ENCODE measurements at places on chromosomes 16 and 17.

- no peak for DNase-seq
These were observed 94.5 kb downstream of the METRNL start for GRCh38 chr17:83173914-83174361.

GRCh38 chr16:8619671-8620370 lies 1.7 kb upstream of the METTL22 start:
- no peak for DNase-seq

DNA sequence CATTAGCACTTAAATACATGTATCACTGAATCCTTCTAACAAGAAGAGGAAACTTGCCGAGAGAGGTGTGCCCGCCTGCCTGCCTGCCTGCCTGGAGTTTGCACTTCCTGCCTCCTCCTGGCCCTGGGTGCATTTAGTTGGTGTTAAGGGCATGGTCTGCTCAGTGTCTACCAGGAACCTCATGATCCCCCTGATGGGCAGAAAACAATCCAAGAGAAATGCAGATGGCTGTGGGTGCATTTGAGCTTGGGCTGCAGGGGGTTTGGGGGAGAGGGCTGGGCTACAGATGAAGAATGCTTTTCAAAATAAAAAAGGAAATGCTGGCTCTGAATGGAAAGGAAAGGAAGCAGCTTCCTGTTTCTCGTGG lies 10.1 kb downstream of the KSR1 start:
- DNase-seq = peak; percentile 42

DNA sequence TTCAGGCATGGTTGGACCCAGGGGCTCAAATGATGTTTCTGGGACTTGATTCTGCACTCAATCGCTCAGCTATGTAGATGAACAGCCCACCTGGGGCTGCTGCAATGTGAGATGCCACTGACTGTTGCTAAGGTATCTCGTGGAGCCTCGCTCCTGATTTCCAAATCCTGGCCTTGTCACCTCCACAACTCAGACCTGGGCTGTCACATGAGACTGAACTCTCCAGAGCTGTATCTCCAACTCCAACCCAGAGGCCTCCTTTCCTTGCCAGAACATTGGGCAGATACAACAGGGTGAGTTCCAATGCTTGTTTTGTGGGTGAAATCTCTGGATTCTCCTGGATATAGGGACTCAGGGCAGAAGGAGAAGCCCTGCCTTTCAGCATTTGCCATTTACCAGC lies 79.5 kb downstream of the GNAO1 start:
- no peak for DNase-seq

DNA sequence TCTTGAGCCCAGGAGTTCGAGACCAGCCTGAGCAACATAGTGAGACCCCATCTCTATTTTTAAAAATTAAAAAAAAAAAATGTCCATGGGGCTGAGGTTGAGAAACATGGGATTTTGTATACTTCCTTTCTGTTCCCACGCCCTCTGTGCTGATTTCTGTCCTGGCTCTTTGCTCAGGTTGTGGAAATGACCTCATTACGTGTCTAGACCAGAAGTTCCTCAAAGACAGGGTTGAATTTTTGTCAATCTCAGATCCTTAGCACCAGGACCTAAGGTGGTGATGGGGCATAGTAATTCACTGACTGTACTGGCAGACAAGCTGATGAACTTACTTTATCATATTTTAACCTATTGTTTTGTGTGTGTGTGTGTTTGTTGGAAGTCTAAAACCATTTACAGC lies 11.2 kb upstream of the HNF1B start:
- no peak for DNase-seq

- DNase-seq = no peak
These were observed 24.3 kb upstream of the GSE1 start for GRCh38 chr16:85588562-85589503.

GRCh38 chr17:7849751-7850504 lies 4.9 kb upstream of the TMEM88 start:
- no peak for DNase-seq

DNA sequence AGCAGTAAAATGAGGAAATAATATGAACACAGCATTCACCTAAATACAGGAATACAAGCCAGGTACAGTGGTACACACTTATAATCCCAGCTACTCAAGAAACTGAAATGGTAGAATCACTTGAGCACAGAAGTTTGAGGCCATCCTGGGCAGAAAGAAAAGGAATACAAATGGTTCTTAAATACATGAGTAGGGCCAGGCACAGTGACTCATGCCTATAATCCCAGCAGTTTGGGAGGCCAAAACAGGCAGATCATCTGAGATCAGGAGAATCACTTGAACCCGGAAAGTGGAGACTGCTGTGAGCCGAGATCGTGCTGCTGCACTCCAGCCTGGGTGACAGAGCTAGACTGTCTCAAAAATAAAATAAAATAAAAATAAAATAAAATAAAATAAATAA lies 23.0 kb upstream of the SMG8 start:
- DNase-seq = no peak

DNA sequence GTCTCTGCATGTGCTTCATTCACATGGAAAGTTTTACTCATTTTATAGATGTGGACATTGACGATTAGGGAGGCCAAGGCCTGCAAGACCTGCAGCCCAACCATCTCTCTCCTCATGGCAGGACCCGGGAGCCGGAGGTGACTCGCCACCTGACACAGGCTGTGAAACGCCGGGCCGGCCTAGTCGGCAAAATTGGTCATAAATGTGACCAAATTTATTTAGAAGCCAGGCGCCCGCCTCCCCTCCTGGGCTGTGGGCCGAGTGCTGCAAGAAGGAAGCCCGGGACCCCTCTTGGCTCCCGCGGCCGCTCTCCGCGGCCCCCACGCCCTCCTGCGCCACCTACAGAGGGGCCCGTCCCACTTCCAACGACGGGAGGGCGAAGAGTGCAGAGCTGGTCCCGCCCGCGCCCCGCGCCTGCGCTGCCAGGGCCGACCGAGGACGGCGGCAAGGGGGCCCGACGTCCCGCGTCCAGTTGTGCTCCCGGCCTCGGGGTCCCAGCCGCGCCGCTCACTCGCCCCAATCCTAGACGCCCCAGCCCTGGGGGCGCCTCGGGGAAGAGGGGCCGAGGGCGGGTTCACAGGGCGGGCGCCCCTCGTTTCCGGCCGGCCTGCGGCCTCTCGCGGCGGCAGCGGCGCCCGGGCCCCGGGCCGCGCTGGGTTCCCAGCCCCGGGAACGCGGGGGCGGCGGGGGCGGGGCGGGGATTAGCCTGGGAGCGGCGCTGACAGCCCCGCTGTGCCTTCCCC lies 47.5 kb downstream of the WNT3 start:
- peak; percentile 51 for DNase-seq

DNA sequence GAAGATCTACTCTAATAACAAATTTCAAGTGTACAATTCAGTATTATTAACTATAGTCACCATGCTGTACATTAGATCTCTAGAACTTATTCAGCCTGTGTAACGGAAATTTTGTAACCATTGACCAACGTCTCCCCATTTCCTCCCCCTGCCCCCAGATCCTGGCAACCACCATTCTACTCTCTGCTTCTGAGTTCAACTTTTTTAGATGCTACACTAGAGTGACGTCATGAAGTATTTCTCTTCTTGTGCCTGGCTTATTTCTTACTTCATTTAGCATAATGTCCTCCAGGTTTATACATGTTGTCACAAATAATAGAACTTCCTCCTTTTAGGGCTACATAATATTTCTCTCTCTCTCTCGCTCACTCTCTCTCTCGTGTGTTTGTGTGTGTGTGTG lies 157.5 kb downstream of the ANKFN1 start:
- no peak for DNase-seq

- DNase-seq = no peak
These were observed 3.0 kb downstream of the SOX15 start for GRCh38 chr17:7586673-7587419.

DNA sequence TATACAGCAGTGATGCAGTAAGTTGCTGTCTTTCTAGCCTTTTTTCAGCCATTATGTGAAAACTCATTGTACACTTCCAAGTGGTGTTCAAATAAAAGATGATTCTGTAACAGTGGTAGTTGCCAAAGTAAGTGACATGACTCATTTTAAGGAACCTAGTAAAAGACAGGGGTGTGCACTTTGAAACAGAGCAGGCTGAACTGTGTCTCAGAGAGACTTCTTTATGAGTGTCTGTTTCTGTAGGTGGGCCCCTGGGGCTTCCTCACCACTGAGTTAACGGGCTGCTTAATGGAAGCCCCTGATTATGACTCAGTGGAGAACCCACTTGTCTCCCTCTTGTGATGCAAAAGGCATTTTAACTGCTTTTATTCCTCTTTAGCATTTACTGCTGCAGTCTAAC lies 147.3 kb downstream of the PCTP start:
- no peak for DNase-seq

GRCh38 chr16:25051406-25052150 lies 36.4 kb upstream of the ARHGAP17 start:
- DNase-seq = peak; percentile 57

- no peak for DNase-seq
These were observed 20.9 kb downstream of the CMIP start for GRCh38 chr16:81465375-81465943.

GRCh38 chr16:86300746-86301481 lies 209.4 kb upstream of the FOXF1 start:
- DNase-seq = no peak

DNA sequence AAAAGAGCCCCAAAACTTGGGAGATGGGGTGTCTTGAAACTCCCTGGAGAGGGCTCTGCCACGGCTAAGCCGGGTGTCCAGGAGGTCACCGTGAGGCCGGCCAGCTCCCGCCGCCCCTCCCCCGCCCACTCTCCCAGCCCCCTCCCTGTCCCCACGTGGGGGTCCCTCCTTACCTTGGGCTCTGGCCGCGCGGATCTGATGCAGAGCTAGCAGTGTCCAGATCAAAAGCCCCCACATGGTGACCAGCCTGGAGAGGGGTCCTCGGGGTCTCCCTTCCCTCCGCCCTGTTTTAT lies 447 bp downstream of the SDK2 start:
- DNase-seq = no peak

DNA sequence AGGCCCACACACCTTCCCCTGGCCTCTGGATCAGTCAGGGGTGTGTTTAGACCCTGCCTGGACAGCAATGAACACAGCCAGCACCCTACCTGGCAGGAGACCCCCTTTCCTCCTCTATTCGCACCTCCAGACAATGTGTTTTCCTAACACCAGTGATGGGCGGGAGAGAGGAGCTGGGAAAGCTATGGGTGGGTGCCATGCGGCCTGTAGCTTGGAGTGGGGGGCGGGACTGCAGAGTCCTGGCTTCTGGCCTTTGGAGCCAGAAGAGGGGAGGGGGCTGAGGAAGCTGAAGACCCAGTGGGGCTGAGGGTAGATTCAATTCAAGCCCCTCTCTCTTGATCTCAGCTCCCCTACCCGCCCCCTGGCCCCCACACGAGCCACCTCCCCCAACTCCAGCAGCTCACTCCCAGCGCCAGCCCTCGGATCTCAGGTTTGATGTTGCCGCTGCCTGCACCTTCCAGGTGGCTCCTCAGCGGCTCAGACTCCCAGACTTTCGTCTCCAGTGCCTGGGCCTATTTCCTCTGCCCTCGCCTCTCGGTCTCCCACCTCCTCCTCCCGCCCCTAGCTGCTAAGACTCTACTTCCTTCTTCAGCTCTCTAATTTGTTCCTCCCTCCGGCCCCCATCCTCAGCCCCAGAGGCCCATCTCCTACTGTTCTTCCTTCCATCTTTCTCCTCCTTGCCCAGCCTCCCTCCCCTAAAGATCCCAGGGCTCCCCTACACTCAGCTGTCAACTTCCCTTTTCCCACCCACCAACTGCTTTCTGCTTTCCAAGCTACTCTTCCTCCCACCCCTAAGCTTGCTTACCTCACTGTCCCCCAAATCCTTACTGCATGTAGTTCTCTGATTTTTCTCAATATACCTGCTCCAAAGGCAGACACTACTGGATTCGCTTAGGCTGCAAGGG lies 6.8 kb upstream of the SP6 start:
- DNase-seq = no peak

GRCh38 chr17:66960613-66961012 lies 3.9 kb upstream of the CACNG4 start:
- no peak for DNase-seq

DNA sequence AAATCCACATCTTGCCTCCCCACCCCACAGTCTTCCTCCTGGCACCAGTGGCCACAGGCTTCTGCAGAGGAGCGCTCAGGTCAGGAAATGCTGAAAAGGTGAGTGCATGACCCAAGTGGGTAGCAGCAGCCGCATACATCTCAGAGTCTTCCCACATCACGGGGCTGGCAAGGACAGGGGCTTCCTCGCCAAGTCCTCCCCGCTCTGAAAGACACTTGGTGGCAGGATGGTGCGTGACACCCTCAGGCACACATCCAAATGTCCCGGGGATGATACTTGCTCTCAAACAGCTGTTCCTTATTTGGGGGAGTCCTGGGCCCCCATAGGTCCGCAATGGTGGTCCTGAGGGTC lies 8.8 kb upstream of the SLC16A5 start:
- no peak for DNase-seq

- DNase-seq = no peak
These were observed 1.6 kb downstream of the UBTF start for GRCh38 chr17:44217738-44218343.

DNA sequence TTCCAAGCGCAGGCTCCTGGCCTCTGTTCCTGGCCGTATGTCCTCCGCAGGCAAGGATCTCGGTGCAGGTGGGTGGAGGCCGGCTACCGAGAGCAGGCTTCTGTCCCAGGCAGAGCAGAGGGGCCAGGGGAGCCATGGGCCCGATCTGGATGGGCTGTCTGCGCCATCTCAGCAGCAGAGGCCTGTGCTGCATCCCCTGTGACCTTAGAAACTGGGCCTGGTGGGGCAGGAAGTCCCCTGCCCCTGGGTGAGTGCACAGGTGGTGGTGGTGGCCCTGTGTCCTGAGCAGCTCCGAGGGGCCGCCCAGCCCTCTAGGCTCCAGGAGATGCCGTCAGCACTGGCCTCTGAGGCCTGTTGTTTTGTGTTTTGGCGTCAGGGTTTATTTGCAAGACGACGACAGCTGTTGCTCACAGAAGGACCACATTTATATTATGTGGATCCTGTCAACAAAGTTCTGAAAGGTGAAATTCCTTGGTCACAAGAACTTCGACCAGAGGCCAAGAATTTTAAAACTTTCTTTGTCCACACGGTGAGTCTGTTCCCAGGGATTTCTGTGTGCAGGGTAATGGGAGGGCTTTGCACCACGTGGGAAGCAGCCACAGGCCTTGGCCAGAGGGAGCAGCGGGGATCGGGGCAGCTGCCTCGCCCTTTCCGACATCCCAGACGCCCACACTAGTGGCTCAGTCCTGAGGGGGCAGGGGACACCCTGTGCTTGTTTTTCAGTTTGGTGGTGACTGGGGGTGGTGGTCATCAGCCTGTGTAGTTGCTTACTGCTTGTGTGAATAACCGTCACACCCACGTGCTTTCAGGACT lies 59.1 kb downstream of the PDPK1 start:
- DNase-seq = no peak

- peak; percentile 47 for DNase-seq
These were observed 1.6 kb downstream of the LAT start for GRCh38 chr16:28986492-28986891.
